NCI-H446 treated with DMSO at 0.1 percent for 48 hours (cell line): ENCODE measurements at places on chromosomes 2 and 18.

- no peak for DNase-seq
Measured at GRCh38 chr18:33576999-33577646, 896 bp upstream of the ASXL3 start.

DNA sequence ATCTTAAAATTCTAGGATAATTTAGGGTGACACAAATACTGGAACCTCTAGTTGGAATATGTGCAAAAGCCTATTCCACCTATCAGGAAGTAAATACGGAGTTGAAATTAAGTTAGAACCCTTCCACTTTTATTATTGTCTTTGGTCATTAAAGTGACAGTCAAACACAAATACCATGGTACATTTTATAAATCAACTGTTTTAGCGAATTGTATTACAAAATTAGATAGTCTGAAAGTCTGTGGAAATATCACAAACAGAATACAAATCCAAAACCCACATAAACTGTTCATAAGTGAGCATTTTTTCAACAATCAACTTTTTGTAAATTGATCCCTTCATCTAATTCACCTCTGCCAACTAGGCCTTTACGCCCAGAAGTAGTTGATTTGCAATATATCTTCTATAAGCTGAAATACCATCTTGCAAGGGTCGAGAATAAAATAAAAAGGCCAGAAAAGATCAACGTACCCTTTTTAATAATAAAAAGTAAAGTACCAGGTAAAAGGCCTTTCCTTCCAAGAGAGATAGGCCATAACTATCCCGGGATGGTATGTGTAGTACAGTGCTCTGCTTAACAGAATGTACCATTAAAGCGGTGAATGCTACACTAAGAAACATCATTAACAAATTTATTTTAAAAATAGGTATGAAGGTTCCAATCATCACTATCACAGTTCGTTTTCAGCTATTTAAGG, 1.3 kb downstream of the USP34 start:
- no peak for DNase-seq

DNA sequence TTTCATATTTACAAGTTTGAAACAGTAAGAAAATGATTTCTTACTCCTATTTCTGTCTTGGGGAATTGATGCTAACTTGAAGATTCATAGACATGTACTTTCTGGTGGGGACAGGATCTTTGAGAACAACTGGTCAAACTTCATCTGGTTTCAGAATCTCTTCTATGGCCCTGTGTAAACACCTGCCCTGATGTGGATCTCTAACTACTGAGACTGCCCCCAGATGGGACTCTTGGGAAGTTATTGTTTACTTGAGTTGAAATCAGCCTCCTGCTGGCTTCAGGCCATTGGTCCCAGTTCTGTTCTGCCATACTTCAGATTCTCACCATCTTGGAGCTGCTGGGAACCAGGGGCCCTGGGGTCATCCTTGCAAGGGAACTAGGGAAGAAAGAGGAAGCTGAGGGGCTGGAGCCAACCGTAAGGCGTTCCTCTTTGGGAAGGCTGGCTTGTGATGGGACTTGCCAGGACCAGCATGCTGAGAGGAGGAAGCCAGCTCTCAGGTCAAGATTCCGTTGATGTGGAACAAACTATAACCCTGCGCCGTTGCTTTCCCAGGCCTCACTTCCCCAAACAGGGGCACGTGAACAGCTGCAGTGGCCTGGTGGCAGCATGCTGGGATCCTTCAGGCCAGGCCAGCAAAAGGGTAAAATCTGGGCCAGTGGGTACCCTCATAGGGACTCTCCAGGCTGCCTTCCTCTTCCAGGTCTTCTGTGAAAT, 135.5 kb upstream of the CXCR4 start:
- no peak for DNase-seq

GRCh38 chr2:68193144-68193543, 35.5 kb downstream of the PNO1 start:
- no peak for DNase-seq

GRCh38 chr2:70767079-70767698, 811 bp downstream of the ADD2 start:
- no peak for DNase-seq

DNA sequence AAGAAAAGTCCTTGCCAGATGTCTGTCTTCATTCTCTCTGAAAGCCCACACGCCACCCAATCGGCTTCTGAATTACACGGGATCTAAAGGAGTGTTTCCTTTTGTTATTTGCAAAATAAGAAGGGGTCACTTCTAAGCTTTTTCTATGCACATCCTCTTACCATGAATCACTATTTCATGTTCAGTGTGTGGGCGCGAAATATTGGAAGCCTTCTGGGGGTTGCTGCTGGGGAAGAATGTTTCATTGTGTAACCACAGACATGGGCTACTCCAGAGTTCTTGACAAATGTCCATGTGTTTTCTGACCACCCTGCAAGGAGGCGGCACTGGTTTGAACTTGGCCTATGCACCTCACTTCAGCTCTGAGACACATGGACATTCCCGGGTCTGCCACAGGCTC, 133.6 kb upstream of the APCDD1 start:
- DNase-seq, result no peak

DNA sequence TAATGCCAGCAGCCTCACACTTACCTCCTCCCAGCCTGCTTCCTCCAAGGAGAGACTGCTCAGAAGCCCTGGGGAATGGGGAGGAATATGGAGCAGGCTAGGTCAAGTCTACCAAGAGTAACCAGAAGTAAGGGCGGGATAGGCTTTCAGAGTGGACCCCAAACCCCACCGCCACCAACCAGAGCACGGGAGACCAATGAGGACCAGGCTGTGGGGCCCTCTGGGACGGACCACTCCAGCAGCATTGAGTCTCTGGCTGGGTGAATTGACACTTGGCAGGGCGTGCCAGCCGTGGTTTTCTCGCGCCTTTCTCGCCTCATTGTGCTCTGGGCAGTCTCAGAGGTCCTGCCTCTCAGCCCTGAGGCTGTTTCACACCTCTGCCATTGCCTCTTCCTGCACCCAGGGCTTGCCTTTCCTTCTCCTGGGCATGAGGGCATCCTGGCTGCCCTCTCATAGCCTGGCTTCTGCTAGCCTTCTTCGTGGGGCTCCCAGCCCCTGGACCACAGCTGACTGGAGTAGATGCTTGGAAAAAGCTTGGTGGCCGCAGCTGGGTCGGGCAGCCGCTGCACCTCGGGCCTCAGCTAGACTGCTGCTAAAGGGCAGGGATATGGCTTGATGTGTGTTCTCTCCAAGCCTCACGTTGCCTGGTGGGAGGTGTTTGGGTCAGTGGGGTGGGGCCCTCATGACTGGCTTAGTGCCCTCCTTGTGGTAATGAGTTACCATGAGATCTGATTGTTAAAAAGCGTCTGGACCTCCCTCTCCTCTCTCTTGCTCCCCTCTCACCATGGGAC, 40.5 kb upstream of the HS6ST1 start:
- DNase-seq, result no peak

DNA sequence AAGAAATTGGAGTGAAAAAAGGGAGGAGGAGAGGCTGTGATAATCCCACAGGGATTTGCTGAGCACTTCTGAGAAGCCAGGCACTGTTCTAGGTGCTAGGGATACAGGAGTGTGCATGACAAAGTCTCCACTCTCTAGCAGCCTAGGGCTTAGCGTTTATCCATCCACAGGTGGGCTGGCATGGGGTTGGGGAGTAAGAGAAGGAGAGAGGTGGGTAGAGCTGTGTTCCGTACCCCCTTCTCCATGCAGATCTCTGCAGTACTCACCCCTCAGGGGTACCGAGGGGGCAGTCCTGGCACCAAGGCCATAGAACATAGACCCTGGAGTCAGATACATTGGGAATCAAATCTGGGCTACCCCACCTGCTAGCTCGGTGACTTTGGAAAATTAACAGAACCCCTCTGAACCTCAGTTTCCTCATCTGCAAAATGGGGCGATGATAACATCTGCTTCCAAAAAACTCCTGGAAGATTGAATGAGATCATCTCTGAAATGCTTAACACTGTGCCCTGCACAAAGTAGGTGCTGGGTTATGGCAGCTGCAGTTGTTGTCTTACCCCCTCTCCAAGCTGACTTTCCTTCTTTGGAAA, 18.6 kb downstream of the FOSL2 start:
- DNase-seq, result no peak

GRCh38 chr2:179898873-179899272, 37.5 kb upstream of the ZNF385B start:
- peak; percentile 24 for DNase-seq

DNA sequence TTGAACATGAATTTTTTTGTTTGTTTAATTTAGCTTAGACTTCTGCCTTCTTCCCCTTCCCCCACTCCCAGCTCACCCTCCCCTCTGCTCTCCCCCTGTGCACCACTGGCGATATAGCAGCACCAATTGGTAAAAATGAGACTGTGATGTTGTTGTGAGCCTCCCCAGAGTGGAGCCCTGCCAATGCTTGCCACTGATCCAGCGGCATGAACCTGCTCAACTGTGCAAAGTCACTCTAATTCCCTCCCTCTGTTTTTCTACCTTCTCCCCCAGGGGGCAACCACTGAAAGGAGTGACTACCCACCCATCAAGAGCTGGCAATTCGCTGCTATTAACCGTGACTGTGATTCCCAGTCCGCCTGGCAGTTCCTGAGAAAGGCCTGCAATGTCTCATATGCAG, 30.2 kb downstream of the KLHL14 start:
- no peak for DNase-seq

DNA sequence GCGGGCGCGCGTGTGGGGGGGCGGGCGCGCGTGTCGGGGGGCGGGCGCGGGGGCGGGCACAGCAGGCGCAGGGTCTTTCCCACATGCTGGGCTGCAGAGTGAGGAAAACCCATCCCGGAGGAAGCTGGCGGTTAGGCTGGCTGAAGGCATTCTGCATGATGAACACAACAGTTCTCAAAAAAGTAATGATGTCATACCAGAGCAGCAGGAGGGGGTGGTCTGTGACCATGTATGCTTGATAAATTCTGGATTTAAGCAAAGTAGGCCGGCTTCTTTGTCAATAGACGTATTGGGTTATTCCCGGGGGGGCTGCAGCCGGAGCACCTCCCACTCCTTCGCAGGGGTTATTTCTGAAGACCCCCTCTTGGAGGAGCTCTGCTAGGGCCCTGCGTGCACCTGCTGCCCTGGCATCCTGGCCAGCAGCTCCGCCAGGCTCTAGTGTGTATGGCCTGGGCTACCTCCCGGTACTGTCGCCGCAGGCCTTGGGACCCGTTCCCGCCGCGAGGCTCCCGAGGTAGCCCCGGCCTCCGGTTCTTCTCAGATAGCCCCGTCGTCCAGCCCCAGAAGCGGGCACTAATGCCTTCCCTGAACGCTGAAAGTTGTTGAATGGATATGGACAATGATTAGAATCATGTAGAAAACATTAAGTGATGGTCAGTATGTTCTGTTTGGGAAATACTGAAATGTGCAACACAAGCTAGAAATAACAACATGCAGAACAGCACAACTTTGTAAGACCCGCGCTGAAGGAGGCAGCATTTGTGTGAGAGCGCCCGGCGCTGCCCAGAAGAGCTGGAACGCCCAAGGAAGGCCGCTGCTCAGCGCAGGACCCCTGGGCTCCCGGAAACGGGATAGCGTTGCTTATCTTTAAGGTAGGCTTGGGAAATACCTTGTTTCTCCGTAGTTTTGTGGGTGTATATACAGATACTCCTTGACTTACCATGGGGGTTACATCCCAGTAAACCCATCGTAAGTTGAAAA, 101.4 kb upstream of the RAB6C start:
- peak; percentile 7 for DNase-seq

GRCh38 chr18:45290364-45290763, 324.9 kb upstream of the SLC14A2 start:
- no peak for DNase-seq

DNA sequence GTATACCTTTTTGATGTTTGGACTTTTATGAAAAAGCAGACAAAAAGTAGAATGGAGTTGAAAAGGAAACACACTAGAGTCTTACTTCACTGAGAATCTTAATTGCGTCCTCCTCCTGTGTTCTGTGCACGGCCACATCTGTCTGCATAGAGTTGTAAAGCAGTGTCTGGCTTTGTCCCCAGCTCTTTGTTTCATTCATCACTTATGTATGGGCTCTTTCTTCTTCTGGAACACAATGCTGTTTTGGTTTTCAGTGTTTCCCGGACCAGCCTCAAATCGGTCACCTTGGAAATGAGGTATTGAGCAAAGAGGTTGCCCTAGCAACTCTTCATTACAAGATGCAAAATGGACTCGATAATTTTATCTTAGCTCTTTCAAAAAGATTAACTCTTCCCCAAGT, 104.3 kb upstream of the CNGA3 start:
- no peak for DNase-seq

GRCh38 chr2:108182489-108182888, 57.3 kb upstream of the SULT1C3 start:
- DNase-seq, result no peak

DNA sequence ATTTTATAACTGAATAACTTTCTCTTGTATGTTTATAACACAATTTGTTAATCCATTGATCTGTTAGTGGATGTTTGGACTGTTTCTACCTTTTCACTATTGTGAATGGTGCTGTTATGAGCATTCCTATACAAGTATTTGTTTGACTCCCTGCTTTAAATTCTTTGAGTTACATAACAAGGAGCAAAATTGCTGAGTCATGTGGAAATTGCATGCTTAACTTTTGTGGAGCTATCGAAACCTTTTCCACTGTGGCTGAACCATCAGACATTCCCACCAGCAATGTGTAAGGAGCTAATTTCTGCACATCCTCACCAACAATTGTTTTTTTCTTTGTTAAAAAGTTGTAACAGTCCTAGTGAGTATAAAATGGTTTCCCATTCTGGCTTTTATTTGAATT, 415.5 kb downstream of the CBLN2 start:
- DNase-seq, result no peak

DNA sequence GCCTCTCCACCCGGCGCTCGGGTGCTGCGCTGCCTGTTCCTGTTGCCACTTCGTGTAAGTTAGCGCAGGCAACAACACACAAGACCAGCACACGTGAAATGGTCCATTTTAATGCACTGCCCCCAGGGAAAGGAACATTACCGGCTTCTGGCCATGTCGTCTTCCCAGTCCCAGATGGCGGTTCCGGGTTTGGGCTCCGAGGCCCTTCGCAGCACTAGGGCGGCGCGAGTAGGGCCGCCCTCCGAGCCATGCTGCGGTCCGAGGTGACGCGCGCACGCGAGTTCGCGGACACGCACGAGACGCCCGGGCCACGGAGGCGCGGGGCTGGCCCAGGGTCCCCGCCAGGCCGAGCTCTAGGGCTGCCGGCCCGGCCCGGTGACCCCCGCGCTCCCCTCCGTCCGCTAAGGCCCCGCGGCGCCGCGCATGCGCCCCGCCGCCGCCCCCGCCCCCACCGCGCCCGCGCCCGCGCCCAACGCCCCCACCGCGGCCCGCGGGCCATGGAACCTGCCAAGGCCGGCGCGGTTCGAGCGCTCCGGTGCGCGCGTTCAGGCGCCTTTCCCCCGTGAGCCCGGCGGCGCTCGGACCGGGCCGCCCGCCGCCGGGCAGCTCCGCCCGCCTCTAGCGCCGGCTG, 367 bp upstream of the ZNF236 start:
- no peak for DNase-seq

DNA sequence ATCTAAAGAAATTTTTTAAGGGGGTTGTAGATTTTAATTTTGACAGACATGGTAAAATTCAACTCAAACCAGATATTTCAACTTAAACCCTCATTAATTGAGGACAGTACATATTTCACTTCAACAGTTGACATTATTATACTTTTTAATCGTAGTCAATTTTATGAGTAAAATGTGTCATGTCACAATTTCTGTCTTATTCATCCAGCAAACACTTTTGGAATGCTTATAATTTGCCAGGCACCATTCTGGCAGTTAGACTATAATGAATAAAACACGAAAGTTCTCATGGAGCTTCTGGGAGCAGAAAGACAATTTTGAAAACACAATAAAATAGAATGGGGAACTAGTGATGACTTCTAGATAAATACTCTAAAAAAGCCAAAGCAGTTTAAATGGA, 1094.8 kb downstream of the SUCLG1 start:
- DNase-seq, result no peak

- DNase-seq, result no peak
Measured at GRCh38 chr2:231988179-231988866, 26.8 kb downstream of the DIS3L2 start.
